ENCODE measurements at places on chromosomes 4 and X.

DNA sequence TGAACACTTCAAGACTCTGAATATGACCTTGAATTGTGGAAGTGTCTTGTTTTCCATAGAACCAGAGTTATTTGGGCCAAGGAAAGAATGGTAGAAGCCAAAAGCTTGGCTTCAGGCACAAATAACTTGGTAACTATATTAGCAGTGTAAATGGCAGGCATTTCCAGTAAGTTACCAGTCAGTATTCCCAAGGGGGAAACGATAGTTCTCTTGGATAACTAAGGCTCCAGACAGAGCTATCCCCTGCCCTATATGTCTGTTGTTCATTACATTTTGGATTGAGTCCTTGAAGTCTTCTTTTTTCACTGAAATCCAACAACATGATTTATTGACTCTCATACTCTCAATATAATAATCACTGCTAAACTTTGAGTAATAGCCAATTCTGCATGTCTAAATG, 364.1 kb downstream of the MAGEB5 start:
- DNase-seq, result no peak

GRCh38 chr4:149534779-149535178, 280.9 kb downstream of the IQCM start:
- DNase-seq, result no peak

GRCh38 chr4:19748519-19749479, 502.9 kb upstream of the SLIT2 start:
- DNase-seq, result no peak

DNA sequence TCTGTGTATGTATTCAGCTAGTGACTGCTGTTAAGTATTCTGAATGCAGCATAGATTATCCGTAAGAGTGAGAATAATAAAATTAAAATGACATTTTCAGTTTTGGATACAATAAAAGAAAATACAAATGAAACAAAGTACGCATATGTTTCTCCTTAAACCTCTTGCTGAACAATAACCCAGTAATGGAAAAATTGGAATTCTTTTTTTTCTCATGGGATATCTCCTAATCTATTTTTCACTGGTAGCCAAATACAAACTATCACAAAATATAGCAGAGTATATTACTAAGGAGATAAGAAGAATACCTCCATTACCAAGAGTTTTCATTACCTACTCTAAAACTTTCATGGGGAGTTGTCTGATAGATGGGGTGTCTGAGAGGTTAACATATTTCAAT, 6.0 kb downstream of the RAB28 start:
- no peak for DNase-seq

DNA sequence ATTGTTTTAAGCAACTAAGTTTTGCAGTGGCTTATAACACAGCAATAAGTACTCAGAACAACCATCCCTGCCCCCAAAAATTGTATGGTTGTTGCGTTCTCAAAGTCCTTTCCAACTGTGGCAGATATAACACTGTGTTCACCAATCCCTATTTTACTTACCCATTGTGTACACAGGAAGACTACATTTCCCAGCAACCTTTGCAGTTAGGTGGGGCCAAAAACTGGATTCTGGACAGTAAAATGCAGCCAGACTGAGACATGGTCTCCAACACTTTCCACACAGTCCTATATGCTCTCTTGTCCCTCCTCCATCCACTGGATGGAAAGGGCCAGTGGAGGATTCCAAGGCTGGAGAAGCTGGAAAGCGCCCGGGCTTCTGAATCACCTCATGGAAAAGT, 523.6 kb downstream of the BCOR start:
- no peak for DNase-seq
